ENCODE measurements at places on chromosomes 16 and 17.

- DNase-seq = no peak
These were observed 9.2 kb upstream of the CCL22 start for GRCh38 chr16:57349212-57350031.

GRCh38 chr16:84528322-84528721 is 23.9 kb upstream of the MEAK7 start:
- DNase-seq = no peak

DNA sequence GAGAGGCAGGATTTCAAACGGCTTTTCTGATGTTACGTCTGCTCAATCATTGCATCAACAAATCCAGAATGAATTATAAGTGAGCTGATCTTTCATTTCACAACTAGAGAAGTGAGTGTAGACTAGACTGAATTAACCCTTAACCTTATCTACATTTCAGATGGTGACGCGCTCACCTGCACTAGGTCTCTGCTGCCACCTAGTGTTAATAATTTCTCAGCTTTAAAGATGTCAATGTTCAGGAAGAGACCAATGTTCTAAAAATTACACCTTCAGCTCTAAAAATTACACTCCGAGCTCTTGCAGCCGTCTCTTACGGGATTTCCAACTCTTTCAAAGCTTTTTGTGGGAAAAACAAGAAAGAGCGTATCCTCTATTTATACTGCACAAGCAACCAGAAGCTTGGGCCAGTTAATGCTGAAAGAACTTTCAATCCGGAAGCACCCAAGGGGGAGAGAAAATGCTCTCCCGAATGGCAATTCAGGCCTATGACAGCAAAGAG is 88.2 kb upstream of the FA2H start:
- no peak for DNase-seq

- DNase-seq = no peak
These were observed 20.4 kb upstream of the CDYL2 start for GRCh38 chr16:80824623-80825364.

GRCh38 chr16:71249399-71249798 is 18.9 kb upstream of the HYDIN start:
- DNase-seq = no peak

GRCh38 chr16:89360760-89361435 is 129.5 kb downstream of the ANKRD11 start:
- DNase-seq = no peak

DNA sequence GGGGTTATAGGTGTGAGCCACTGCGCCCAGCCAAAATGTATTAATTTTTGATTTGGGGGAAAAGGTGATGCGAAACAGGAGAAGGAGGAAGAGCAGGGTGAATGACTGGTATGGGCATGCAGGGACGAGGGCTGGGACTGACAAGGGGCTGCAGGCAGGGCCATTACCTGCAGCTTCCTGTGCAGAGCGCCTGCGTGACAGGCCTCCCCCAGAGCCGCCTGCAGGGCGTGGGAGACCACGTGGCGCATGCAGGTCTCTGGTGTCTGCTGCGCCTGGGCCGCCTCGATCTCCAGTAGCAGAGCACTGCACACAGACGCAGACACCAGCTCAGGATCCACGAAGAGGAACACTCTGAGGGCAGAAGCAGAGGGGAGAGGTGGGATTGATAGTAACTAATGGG is 32.4 kb downstream of the PIK3R6 start:
- no peak for DNase-seq

Data from amygdala (tissue), 56 donors.